Effector memory CD8-positive, alpha-beta T cell (primary cell): ENCODE measurements at places on chromosomes 3 and 15.

- no peaks in the 10 kb centered on the region for H3K27me3 ChIP-seq
- no peak for DNase-seq
- peaks cover 5% of the 10 kb centered on the region for H3K36me3 ChIP-seq
- no peak overlapping the region for H3K4me3 ChIP-seq
- peaks cover 2% of the 10 kb centered on the region for H3K4me1 ChIP-seq
Observed at GRCh38 chr15:26087881-26088280, 224.8 kb upstream of the ATP10A start.

- H3K36me3 ChIP-seq = no peaks in the 10 kb centered on the region
- no peak overlapping the region for H3K4me3 ChIP-seq
- no peak overlapping the region for H3K27ac ChIP-seq
- DNase-seq = no peak
- H3K27me3 ChIP-seq = peaks cover 14% of the 10 kb centered on the region
Observed at GRCh38 chr3:133211449-133211848, 173.3 kb downstream of the TMEM108 start.

DNA sequence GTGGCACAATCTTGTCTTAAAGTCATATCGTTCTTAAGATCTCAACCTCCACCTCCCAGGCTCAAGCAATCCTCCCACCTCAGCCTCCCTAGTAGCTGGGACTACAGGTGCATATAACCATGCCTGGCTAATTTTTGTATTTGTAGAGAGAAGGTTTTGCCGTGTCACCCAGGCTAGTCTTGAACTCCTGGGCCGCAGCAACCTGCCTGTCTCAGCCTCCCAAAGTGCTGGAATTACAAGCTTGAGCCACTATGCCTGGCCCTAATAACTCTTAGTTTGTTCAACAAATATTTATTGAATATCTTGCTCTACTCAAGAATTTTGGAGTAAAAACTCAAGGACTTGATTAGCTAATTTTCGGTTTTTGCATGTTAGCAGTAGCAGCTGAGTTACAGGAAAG is 19.4 kb upstream of the EDEM1 start:
- no peaks in the 10 kb centered on the region for H3K27me3 ChIP-seq
- no peak for DNase-seq
- peak overlapping the region; percentile 23 for H3K27ac ChIP-seq
- H3K4me3 ChIP-seq = no peak overlapping the region
- H3K4me1 ChIP-seq = peaks cover 20% of the 10 kb centered on the region
- peaks cover 26% of the 10 kb centered on the region for H3K36me3 ChIP-seq

DNA sequence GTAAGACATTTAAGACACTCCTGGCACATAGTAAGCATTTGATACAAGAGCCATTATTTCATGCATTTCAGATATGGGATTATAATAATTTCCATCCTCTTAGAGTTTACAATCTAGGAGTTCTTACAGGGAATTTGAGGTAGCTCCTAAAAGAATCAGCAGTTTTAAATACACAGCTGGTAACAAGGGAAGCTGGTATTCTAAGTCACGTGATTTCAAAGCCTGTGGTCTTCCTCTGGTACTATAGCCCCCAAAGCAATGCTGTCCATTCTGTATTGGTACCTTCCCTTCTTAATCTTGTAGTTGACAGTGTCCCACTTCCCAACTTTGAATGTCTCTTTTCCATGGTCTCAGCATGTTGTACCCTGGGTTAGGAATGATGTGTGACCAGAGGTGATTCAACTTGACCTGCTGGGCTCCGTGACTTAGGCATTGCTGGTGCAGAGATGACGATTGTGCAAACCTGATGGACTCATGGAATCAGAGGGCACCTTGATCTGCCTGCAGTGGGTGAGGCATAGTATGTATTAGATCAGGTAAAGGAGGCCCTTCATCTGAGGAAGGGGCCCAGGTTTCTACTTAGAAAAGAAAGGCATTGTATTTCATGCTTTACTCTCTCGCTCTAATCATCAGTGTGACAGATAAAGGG is 122.9 kb downstream of the AKAP13 start:
- peak overlapping the region; percentile 49 for H3K27ac ChIP-seq
- DNase-seq = no peak
- H3K4me3 ChIP-seq = no peak overlapping the region
- H3K4me1 ChIP-seq = peaks cover 53% of the 10 kb centered on the region
- no peaks in the 10 kb centered on the region for H3K27me3 ChIP-seq

- no peaks in the 10 kb centered on the region for H3K27me3 ChIP-seq
- no peak for DNase-seq
- H3K4me3 ChIP-seq = no peak overlapping the region
- H3K27ac ChIP-seq = no peak overlapping the region
- H3K4me1 ChIP-seq = peaks cover 27% of the 10 kb centered on the region
Observed at GRCh38 chr15:85607141-85607806, 187.5 kb downstream of the KLHL25 start.

DNA sequence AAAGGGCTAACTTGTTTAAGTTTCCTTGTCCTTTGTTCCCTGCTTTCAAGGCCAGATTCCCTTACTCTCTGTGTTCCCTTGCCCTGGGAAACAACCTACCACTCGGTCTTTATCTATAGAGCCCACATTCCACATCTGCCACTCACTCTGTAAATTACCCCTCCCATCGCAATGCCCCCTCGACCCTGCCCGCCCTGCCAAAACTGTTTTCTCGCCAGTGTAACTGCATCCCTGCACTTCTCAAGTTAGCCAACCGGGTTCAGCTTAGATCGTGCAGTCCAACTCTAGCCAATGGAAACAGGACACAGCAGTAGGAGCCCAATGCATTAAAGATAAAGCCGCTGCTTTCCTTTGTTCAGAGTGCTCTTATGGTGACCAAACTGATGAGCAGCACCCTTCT is 263.6 kb downstream of the TBL1XR1 start:
- H3K4me3 ChIP-seq = no peak overlapping the region
- peaks cover 33% of the 10 kb centered on the region for H3K27me3 ChIP-seq
- no peaks in the 10 kb centered on the region for H3K36me3 ChIP-seq
- no peak overlapping the region for H3K27ac ChIP-seq
- DNase-seq = no peak

GRCh38 chr3:30297112-30297511 is 309.3 kb upstream of the TGFBR2 start:
- H3K27me3 ChIP-seq = peaks cover 6% of the 10 kb centered on the region
- H3K4me1 ChIP-seq = no peaks in the 10 kb centered on the region
- H3K4me3 ChIP-seq = no peak overlapping the region

- no peak overlapping the region for H3K27ac ChIP-seq
- H3K4me3 ChIP-seq = no peak overlapping the region
- H3K4me1 ChIP-seq = peaks cover 2% of the 10 kb centered on the region
- no peak for DNase-seq
Observed at GRCh38 chr3:125582707-125583106, 12.6 kb downstream of the OSBPL11 start.

GRCh38 chr15:38068626-38069391 is 134.4 kb downstream of the TMCO5A start:
- H3K27ac ChIP-seq = peak overlapping the region; percentile 77
- H3K27me3 ChIP-seq = peaks cover 26% of the 10 kb centered on the region
- DNase-seq = no peak

DNA sequence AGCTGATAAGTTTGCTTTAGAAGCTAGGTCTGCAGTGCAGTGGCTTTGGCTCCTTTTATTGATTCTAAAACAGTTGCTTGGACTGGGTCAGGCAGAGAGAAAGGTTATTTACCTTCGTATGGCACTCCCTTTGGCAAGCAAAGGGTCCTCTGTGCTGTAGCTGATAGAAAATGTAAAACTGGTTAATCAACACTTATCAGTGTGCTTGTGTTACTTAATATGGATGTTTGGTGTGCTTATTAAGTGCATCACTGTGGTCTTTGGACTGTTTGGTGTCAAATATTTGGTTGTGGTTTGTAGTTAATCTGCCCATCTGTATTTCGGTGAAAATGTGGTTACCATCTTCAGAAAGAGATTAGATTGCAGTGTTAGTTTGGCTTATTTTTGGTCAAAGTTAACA is 16.0 kb downstream of the UBE2E2 start:
- H3K4me3 ChIP-seq = no peak overlapping the region
- no peak overlapping the region for H3K27ac ChIP-seq
- DNase-seq = no peak
- H3K4me1 ChIP-seq = no peaks in the 10 kb centered on the region
- no peaks in the 10 kb centered on the region for H3K36me3 ChIP-seq

DNA sequence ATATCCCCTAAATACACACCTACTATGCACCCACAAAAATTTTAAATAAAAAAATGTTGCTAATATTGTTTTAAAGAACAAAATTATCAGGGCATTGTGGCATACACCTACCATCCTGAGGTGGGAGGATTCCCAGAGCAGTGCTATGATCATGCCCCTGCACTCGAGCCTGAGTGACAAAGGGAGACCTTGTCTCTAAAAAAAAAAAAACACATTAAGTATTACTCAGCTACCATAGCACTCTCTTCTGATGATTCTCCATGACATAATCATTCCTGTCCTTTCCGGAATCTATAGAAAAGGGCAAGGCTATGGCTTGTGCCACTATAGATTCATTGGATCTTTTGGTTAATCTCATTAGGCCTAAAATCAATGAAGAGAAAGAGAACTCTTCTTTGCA is 77.4 kb downstream of the ACAP2 start:
- no peak overlapping the region for H3K4me3 ChIP-seq
- H3K4me1 ChIP-seq = peaks cover 35% of the 10 kb centered on the region
- peaks cover 14% of the 10 kb centered on the region for H3K36me3 ChIP-seq
- DNase-seq = no peak

DNA sequence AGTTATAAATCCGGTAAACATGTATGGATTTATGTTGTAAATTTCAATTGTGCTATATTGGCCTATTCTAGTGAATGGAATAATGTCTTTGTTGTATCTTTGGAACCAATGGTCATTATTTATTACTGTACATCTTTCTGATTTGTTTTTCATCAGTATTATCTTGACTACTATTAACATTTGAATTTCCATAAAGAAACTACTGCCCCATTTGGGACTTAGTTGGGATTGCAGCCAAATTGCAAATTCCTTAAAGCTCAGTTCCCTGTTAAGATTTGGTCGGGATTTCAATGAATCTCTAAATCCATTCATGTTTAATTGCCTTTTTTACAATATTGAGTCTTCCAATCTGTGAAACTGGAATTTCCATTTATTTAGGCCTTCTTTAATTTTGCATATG is 822.4 kb upstream of the CADM2 start:
- no peak overlapping the region for H3K27ac ChIP-seq
- no peaks in the 10 kb centered on the region for H3K36me3 ChIP-seq
- no peak overlapping the region for H3K4me3 ChIP-seq

DNA sequence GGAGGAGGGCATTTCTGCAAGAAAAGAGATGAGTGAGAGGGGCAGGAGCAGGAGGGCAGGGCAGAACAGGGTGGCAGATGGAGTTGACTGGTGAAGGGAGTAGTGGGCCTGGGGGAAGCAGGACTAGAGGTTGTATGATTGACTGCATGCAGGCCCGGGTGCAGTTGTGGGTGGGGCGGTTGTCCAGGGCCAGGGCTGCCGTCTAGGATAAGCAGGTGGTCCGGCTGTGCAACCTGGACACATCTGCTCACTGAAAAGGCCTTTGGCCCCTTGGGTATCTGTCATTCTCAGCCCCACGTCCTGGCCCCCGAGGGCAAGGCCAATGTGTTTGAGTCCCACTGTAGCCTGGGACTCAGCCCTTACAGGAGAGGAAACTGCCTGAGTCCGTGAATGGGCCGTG is 25.4 kb downstream of the ALS2CL start:
- no peak overlapping the region for H3K27ac ChIP-seq
- H3K27me3 ChIP-seq = peaks cover 2% of the 10 kb centered on the region
- DNase-seq = no peak

- no peaks in the 10 kb centered on the region for H3K36me3 ChIP-seq
- no peak overlapping the region for H3K27ac ChIP-seq
- no peak for DNase-seq
- no peak overlapping the region for H3K4me3 ChIP-seq
Observed at GRCh38 chr3:189516039-189516438, 115.2 kb upstream of the TP63 start.

DNA sequence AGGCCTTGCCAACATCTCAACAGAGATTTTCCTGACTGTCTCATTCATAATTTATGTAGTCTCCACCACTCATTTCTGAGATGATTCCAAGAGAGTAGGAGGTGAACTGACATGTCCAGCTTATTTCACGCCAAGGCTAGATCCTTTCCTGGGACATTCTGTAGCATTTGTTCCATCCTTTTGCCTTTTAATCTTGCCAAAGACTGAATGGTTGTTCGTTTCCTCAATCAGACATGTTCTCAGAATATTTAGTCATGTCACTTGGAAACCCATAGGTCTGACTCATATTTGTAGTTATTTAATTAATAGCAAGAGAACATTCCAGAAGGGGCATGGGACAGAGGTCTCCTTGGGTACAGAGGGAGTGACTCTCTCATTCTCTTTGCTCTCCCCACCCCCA is 80.9 kb downstream of the DHX36 start:
- no peak overlapping the region for H3K27ac ChIP-seq
- H3K4me1 ChIP-seq = no peaks in the 10 kb centered on the region
- H3K36me3 ChIP-seq = peaks cover 3% of the 10 kb centered on the region
- H3K4me3 ChIP-seq = no peak overlapping the region
- no peak for DNase-seq
- peaks cover 11% of the 10 kb centered on the region for H3K27me3 ChIP-seq

GRCh38 chr3:171744158-171744741 is 66.0 kb downstream of the PLD1 start:
- no peaks in the 10 kb centered on the region for H3K36me3 ChIP-seq
- H3K4me3 ChIP-seq = no peak overlapping the region
- no peak for DNase-seq
- no peak overlapping the region for H3K27ac ChIP-seq

- peak overlapping the region; percentile 1 for H3K27ac ChIP-seq
- no peaks in the 10 kb centered on the region for H3K4me1 ChIP-seq
- H3K36me3 ChIP-seq = peaks cover 53% of the 10 kb centered on the region
- DNase-seq = no peak
- no peaks in the 10 kb centered on the region for H3K27me3 ChIP-seq
Observed at GRCh38 chr3:183046883-183047282, 52.4 kb downstream of the MCCC1 start.

DNA sequence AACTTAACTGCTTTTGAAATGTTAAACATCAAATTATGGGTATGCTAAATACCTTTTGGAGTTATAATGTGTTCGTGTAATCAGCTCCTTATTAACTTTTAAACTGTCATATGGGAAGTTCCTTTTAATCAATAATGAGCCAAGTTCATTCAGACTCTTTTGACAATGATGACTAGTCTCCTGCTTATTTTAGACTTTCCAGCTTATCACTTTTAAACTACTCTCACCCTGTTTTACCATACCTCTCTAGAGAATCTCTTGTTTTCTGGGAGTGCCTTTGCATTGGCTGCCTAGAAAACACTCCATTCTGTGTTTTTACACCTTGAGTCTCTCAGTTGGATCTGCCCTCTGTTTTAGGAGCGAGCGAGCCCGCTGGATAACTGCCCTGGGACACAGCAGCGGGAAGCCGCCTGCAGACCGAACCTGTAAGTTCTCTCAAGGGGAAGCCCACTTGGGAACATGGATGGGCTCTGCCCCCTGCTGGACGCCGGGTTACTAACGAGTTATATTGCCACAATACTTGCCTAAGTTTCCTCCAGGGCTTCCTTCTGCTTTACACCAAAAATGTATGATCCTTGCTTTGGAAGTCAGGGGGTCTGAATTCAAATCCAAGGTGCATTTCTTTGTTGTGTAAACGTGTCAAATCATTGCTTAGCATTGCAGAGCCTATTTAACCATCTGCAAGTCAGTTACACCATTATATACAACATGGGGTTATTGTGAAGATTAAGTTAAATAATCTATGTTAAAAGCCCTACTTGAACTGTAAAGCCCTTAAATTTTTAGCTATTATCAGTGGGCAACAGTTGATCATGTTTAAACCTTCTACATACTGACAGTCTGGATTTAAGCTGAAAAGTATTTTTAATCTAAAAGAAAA is 71.3 kb downstream of the DHX36 start:
- no peaks in the 10 kb centered on the region for H3K27me3 ChIP-seq
- H3K4me1 ChIP-seq = no peaks in the 10 kb centered on the region
- no peak overlapping the region for H3K27ac ChIP-seq

GRCh38 chr3:4751029-4751501 is 228.2 kb upstream of the BHLHE40 start:
- H3K27me3 ChIP-seq = no peaks in the 10 kb centered on the region
- H3K27ac ChIP-seq = peak overlapping the region; percentile 70
- H3K36me3 ChIP-seq = peaks cover 12% of the 10 kb centered on the region
- peaks cover 7% of the 10 kb centered on the region for H3K4me1 ChIP-seq
- DNase-seq = no peak
